ENCODE measurements at places on chromosomes 2 and 18. TPM values are rescaled to one million over a fixed set of nuclear protein-coding genes. Genes with fewer than 3 reads are reported as not detected.
A peak's percentile ranks its signal among the peaks of the same experiment; 100 is the strongest.

GRCh38 chr18:42807887-42808286, 307.6 kb downstream of the RIT2 start:
- H3K27ac ChIP-seq: no peak overlapping the region
- peak; percentile 21 for DNase-seq
- H3K36me3 ChIP-seq: no peaks in the 10 kb centered on the region
- no peaks in the 10 kb centered on the region for H3K4me1 ChIP-seq
- H3K4me3 ChIP-seq: no peak overlapping the region
- no peaks in the 10 kb centered on the region for H3K27me3 ChIP-seq

Gene FIGN
- total RNA-seq: 5.4 TPM

DNA sequence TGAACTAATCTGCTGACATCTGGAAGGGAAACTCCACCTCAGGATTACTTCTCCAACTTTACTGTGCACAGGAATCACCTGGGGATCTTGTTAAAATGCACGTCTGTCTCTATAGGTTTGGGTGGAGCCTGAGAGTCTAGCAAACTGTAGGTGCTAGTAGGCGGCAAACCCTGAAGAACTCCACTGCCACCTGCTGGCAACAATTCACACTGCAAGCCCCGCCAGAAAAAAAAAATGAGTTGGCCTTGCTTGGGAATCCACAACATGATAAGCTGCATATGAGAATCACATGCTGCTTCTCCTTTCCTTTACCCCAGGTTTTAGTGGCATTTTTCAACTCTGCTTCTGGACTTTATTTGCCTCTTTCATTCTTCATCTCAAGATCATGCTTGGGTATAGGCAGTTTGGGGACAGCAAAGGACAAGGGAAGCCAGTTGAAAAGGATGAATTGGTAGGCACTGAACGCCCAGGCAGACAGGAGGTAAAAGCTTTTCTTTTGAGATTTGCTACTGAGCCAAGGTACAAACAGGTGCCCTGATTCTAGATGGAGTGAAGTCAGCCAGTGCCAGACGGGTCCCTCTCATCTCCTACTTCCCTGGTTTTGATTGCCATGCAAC, 88.8 kb downstream of the VIT start:
- no peak overlapping the region for H3K27ac ChIP-seq
- peak; percentile 76 for DNase-seq
- H3K36me3 ChIP-seq: no peaks in the 10 kb centered on the region
- H3K4me1 ChIP-seq: no peaks in the 10 kb centered on the region
- no peak overlapping the region for H3K4me3 ChIP-seq

- H3K27me3 ChIP-seq: no peaks in the 10 kb centered on the region
- no peak overlapping the region for H3K4me3 ChIP-seq
- H3K36me3 ChIP-seq: peaks cover 10% of the 10 kb centered on the region
These were observed 110.6 kb upstream of the IL1R2 start for GRCh38 chr2:101881131-101881530.

Gene TUBA3E
- not detected for total RNA-seq

- DNase-seq: no peak
- no peaks in the 10 kb centered on the region for H3K4me1 ChIP-seq
- H3K36me3 ChIP-seq: no peaks in the 10 kb centered on the region
- no peak overlapping the region for H3K4me3 ChIP-seq
- H3K27me3 ChIP-seq: no peaks in the 10 kb centered on the region
- no peak overlapping the region for H3K27ac ChIP-seq
These were observed 314.7 kb downstream of the DSC3 start for GRCh38 chr18:30727849-30728248.

DNA sequence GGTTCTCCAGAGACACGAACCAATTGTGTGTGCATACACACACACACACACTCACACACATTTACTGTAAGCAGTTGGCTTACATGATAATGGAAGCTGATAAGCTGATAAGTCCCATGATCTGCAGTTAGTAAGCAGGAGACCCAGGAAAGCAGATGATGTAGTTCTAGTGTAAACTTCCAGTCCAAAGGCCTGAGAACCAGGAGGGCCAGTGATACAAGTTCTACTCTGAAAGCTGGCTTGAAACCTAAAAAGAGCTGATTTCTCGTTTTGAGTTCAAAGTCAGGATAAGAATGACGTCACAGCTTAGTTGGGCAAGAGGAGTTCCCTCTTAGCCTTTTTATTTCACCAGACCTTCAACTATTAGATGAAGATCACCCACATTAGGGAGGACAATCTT, 558.8 kb upstream of the PIK3C3 start:
- no peaks in the 10 kb centered on the region for H3K36me3 ChIP-seq

GRCh38 chr2:208183972-208184705, 5.7 kb downstream of the C2orf80 start:
- no peak overlapping the region for H3K27ac ChIP-seq
- no peaks in the 10 kb centered on the region for H3K36me3 ChIP-seq
- H3K4me1 ChIP-seq: peaks cover 1% of the 10 kb centered on the region

GRCh38 chr2:77552956-77553355, 30.8 kb upstream of the LRRTM4 start:
- no peaks in the 10 kb centered on the region for H3K36me3 ChIP-seq
- no peaks in the 10 kb centered on the region for H3K27me3 ChIP-seq
- no peak for DNase-seq
- no peak overlapping the region for H3K27ac ChIP-seq
- H3K4me1 ChIP-seq: no peaks in the 10 kb centered on the region

DNA sequence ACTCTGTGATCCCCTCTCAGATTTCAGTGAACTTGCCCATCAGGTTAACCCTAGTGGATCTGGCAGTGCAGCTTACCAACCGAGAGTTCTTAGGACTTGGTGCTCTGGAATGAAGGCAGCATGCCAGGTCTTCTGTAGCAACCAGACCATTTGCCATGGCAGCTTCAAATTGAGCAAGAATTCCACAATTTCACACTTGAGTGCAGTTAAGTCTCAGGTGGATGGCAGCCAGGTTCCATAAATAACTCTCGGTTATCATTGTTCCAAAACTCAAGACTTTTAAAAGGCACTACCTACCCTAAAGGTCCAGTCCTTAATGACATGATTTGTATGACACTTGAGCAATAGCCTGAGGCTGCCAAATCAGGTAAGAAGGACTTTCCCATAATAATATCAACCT, 48.1 kb downstream of the GALNT3 start:
- no peaks in the 10 kb centered on the region for H3K27me3 ChIP-seq
- H3K36me3 ChIP-seq: no peaks in the 10 kb centered on the region
- no peak overlapping the region for H3K27ac ChIP-seq
- H3K4me1 ChIP-seq: no peaks in the 10 kb centered on the region

DNA sequence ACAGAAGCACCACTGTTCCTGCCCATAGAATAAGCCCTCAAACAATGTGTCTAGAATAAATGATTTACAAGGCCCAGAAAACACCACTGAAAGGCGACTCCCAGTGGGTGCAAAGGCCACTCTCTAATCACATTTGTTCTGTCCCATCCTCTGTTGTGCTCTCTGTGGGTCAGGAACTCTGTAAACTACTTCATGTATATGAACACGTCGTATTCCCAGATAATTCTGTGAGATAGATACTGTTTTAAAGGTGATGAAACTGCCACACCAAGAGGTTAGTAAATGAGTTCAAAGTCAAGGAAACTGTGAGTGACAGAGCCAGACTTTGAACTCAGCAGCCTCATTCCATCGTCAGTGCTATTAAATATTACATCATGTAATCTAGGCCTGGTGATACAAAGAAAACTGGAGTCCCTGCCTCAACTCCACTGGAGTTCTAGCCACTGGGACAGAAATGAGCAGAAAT, 269.7 kb upstream of the DCC start:
- no peaks in the 10 kb centered on the region for H3K4me1 ChIP-seq
- H3K4me3 ChIP-seq: no peak overlapping the region
- H3K27ac ChIP-seq: no peak overlapping the region
- DNase-seq: no peak
